GM23248 (cell line): ENCODE measurements at places on chromosomes 5 and 9.

DNA sequence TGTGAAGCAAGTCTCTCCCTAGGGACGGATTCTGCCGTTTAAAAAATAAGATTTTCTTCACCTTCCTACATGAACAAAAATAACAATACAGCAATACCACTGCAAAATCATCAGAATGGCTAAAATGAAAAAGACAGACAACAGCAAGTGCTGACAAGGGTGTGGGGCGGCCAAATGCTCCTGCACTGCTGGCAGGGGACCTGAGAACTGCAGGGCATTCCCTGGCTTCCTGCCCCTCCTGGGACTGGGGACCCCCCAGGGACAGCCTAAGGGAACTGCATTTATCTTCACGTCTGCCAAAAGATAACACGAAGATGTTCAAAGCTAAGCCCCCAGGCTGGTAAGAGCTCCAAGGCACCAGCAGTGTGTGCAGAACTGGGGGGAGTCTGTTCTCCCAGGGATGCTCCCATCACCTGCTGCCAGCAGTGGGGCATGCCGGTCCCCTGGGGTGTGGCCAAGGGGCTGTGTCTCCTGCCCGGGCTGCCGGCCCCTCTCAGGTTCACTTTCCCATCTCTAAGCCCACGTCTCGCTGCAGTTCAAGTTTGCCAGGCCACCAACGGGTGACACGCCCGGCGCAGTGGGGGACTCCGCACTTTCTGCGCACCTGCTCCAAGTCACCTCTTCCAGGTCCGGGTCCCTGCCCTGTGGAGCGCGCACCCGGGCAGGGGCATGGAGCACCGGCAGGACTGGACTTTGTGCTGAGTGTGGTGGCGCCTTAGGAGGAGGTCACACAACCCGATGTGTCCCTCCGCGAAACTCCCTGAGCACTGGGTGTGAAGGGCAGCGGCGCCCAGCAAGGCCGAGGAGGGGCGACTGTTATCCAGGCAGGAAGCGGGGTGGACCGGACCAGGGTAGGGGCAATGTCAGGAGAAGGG, 4.5 kb upstream of the EGFL7 start:
- no peak for DNase-seq

DNA sequence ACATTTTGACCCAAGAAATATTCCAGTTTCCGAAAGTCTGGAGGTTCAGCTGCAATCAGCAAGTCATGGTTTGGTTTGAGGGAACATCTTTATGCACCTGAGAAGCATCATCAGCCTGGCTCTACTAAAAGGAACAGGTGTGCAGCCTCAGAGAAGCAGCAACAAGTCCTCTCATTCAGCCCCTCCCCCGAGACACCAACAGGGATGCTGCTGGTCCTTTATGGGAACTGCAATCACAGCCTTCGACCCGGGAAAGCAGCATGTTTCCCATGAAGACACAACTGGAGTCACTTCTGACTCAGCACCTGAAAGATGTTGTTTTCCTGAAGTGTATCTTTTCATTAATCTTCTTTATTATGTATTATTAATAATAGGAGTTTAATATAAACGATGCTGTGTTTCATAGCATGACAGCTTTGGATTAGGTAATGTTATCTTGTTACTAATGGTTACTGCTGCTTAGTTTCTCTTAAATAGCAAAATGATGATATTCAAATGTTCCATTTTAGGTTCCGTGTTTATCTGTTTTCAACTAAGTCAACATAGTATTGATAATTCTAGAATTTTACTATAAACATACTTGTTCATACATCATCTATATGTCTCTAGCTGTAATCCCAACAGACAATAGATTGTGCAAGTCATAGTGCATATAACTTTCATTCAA, 15.6 kb upstream of the NREP start:
- peak; percentile 58 for DNase-seq

GRCh38 chr9:129394061-129394885, 216.2 kb upstream of the IER5L start:
- no peak for DNase-seq

- DNase-seq, result peak; percentile 74
These were observed 4.4 kb upstream of the MLANA start for GRCh38 chr9:5886114-5886939.

GRCh38 chr5:53607886-53608285, 47.4 kb downstream of the NDUFS4 start:
- DNase-seq, result peak; percentile 42

GRCh38 chr5:1709171-1709803, 90.3 kb downstream of the MRPL36 start:
- no peak for DNase-seq

GRCh38 chr9:113309204-113309813, 6.1 kb upstream of the RNF183 start:
- peak; percentile 72 for DNase-seq

DNA sequence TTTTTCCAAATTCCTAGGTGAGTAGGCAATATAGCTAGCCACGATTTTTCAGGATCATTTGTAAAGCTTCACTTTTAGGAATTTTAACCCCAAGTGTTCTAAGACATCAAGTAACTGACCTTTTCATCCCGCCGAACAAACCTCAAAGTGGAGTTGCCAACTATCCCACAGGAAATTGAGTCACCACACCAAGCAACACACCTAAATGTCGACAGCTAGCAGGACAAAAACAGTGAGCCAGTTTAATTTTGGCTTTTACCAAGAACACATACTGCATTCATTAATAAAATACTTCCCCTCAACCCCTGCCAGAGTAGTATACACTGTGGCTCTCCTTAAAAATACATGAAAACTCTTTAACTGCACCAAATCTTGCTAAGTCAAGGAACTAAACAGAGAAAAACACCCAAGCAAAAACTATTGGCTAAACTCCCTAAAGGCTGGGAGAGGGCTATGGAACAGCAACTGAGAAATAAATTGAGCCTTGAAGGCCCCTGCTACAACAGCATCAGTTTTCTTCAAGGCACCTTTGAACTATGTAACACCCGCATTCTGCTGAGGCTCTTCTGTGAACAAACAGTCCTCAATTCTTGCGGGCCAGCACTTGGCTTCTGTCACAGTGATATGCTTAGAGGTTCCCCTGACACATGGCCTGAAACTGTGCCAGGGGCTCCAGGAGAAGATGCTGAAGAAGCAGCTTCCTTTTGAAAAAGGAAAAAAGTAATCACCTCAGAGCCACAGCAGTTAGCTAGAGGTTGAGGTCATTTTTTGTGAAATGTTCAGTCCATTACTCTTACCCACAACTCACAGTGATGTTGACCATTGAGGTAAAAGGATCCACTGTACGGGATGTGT, 459.6 kb downstream of the RAB3C start:
- DNase-seq, result peak; percentile 70

DNA sequence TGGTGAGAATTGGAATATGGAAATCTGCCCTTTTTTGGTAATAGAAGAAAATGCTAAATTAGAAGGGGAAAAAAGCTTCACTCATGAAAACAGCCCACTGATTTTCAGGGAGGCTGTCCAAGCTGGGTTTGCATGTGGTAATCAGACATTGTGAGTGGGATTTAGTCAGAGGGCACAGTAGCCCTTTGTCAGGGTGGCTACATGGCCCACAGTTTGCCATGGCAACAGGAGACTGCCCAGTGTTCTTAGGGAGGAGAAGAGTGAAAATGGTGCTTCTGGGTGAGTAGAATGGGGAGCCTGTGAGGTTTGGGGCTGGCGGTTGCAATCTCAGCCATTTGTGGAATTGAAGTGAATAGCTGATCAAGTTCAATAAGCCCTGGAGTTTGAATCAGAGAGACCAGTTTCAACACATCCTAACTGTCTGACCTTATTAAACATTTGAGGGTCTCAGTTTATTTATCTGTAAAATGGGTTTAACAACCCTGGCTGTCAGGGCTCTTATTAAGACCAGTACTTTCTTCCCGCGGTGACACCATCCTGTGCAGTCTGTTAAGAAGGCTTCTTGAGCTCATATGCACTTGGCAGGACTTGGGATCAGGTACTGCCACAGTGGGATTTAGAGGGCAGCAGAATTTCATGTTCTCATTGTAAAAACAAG, 107.6 kb upstream of the TNC start:
- DNase-seq, result no peak

DNA sequence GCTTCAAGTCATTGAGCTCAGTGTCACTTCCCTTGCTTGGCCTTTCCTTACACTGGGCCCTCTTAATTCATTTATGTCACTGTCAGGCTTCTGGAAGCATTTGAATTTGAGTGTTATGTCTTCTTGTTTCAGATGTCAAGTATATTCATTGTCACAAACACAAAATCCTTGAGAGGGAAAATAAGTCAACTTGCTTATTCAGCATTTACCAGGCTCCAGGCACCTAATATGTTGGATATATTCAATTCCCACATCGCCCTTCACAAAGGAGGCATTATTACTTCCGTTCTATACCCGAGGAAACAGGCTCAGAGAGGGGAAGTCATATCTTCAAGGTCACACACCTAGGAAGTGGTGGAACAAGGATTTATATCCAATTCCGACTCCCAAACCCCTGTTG, 121.1 kb upstream of the SMIM23 start:
- DNase-seq, result no peak

DNA sequence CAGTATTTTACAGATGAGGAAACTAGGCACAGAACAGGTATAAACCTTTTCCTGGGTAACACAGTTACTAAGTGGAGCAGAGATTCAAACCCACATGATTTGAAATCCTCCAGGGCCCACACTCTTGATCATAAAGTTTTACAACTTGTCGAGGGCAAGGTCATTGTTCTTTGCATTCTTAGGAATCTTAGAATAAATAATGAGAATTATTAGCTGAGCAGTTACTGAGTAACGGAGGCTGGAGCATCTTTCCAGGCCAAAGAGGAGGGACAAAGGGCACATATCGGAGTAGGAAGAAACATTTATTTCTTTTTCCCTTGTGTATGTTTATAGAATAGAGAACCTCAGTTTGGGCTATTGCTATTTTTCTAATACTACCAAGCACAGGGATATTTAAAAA, 27.1 kb upstream of the F2R start:
- DNase-seq, result peak; percentile 49

DNA sequence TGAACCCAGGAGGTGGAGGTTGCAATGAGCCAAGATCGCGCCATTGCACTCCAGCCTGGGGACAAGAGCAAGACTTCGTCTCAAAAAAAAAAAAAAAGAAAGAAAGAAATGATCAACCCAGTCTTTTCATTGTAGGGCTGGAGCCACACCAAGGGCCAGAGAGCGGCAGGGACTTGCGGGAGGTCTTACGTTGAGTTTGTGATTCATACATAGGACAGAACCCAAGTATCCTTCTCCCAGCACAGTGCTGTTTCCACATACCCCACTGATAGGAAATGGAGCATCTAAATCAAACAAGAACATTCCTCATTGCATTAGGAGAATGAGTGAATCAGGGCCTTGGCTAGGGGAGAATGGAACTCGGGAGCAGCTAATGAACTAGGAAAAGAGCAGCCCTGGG, 3.5 kb upstream of the TNIP1 start:
- DNase-seq, result no peak

DNA sequence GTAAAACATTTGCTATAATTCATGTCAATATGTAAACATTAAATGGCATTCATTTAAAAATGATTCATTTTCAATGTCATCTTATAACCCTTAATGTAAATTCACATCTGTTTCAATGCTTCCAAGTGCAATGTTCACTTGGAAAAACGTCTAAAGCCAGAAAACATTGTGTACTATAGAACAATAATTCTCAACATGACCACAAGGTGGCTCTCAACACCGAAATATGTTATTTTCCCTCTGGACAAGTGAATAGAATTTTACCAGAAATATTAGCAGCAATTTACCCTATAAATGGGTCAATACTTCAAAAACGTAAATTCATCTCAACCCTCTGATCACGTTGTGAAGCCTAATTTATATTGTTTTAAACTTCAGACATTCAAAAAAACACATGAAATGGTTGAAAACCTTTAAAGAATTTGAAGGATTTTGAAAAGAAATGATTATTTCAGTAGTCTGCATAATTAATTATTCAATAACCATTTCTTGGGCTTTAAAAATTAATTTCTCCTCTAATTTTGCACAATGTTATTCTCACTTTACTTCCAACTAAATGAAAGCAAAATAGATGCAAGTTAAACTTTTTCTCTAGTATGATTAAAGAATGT, 11.0 kb downstream of the CDH10 start:
- peak; percentile 56 for DNase-seq

DNA sequence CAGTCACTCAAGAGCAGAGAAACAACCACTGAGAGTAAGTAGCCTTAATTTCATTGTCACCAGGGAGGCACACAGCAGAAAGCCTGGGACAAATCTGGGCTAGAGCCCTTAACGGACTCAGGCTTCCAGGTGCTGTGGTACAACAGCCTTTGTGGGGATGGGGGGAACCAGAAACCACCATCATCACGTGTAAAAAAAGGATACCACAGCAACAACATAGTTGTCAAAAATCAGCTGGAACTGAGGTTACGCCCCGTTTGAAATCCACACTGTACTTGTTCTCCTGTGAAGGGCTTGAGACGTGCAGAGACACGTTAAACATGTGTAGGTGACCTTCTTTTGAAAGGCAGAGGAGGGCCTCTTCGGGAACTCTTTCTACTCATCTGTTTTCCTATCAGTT, 16.6 kb upstream of the PLPP1 start:
- no peak for DNase-seq

GRCh38 chr9:75185585-75186170, 97.4 kb downstream of the OSTF1 start:
- peak; percentile 52 for DNase-seq

GRCh38 chr9:26891726-26892125, 876 bp downstream of the CAAP1 start:
- no peak for DNase-seq

DNA sequence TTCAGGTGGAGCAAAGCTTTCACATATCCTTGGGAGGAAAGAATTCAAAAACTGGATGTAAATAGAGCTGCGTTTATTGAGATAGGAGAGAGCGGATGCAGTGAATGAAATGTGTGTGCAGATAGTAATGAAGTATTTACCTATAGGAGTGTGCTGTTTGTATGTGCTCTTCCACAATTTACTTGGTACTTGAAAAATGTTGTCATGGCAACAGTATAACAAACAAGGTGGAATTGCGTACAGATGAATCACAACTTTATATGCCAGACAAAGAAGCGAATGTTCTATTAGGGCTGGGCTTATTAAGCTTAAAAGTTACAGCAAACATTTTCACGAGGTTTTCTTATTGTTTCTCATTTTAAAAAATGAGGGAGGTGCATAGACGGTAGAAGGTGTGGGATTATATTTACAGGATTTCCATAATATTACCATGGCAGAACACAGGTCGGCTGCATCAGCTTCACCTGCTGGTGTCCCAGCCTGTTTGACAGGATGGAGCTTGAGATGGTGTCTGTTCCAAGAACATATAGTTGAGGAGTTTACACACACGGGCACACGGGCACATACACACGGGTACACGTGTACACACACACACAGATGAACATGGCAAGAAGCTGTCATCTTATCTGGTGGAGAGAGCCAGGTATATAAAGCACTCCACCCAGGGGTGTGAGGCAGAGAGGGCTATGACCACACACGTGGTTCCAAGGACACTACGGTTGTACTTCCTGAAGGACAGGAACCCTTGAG, 155.7 kb downstream of the RMI1 start:
- DNase-seq, result peak; percentile 58
